ENCODE measurements at places on chromosomes 1 and 21.

DNA sequence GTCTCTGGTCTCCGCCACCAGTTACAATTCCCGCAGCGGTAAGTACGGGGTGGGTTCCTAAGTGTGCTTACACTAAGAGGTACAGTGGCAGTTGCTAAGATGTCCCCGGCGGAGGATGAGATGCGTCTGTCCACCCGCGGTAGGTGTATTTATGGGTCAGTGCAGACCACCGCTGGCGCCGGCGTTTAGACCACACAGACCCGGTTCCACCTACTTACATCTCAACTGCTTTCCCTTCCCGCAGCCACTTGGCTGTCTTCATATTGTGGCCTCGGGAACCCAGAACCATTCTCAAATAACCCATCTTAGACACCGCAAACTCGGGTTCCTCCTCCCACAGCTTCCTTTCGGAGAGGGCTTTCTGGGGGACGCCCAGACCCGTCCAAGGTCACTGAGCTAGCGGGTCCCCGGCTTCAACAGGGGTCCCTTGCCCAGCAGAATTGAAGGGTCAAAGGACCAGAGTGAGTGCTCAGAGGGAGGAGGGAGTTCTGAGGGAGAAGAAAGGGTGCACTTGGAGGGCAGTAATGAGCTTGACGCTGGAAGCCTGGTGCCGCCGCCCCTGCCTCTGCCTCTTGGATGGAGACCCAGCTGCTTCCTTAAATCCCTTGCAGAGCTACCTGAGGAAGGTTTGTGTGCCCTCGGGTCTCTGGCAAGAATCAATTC is 8.6 kb downstream of the NR5A2 start:
- peak; percentile 24 for DNase-seq

- DNase-seq: peak; percentile 19
Measured at GRCh38 chr1:109530457-109531087, 9.1 kb upstream of the GPR61 start.

DNA sequence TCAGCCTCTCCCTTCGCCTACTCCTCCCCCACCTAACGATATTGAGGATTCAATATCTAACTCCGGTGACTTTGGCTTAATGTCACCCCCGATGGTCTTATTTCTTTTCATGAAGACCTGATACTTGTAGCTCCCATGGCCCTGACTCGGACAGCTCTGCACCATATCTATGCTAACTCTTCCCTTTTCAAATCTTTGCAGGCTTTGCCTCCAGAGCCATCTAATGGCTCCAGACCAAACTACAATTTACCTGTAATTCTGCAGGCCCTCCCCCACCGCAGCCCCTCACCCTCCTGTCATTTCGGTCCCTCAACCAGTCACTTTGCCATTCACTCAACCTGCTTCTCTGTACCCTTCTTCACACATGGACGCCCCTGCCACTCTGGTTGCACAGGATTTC is 7.9 kb upstream of the GSTM5 start:
- DNase-seq: no peak

- DNase-seq: no peak
Measured at GRCh38 chr21:40404396-40404800, 442.6 kb downstream of the DSCAM start.

DNA sequence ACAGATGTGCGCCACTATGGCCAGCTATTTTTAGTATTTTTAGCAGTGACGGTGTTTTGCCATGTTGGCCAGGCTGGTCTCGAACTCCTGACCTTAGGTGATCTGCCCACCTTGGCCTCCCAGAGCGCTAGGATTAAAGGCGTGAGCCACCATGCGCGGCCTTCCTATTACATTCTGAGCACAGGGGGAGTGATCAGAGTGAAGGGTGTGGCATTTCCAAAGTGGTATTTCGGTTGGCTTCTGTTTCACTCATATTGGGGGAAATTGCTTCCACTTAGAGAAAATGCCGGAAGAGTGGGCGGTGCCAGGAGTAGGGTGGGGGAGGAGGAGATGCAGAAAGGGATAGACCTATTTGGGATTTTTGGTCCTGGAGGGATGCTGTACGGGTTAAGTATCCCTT is 4.3 kb downstream of the PIK3CD start:
- no peak for DNase-seq

- no peak for DNase-seq
Measured at GRCh38 chr1:83571536-83571935, 427.4 kb downstream of the TTLL7 start.

- no peak for DNase-seq
Measured at GRCh38 chr1:103267266-103267665, 158.9 kb upstream of the COL11A1 start.

All from activated T-cell treated with anti-CD3 and anti-CD28 coated beads, Interleukin-2, amount 50 U/mL, for 48 hours (primary cell).